ENCODE measurements at places on chromosomes 7 and 10. TPM values are rescaled to one million over a fixed set of nuclear protein-coding genes. Genes with fewer than 3 reads are reported as not detected.

DNA sequence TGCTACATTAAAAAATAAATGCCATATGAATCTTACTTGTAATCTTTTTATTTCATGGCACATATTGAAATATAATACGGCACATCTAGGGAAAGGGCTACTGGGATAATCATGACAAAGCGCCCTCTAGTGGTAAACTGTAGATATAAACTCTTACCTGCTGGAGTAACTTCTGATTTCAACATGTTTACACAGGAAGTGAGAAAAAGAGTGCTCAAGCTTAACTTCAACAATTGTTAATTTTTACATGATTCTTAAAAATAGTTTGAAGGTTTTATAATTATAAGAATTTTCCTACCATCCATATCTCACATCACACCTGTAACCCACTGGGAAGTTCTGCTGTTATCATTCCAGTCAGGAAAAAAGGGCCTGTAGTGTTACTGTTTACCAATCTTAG, 2.0 kb upstream of the HEPACAM2 start:
- H3K36me3 ChIP-seq, result peaks cover 15% of the 10 kb centered on the region
- no peak overlapping the region for H3K4me3 ChIP-seq
- peak; percentile 51 for DNase-seq
- H3K4me1 ChIP-seq, result no peaks in the 10 kb centered on the region
- no peaks in the 10 kb centered on the region for H3K27me3 ChIP-seq

GRCh38 chr10:102341038-102341688, 54.3 kb upstream of the NFKB2 start:
- H3K27me3 ChIP-seq, result no peaks in the 10 kb centered on the region
- H3K36me3 ChIP-seq, result no peaks in the 10 kb centered on the region

DNA sequence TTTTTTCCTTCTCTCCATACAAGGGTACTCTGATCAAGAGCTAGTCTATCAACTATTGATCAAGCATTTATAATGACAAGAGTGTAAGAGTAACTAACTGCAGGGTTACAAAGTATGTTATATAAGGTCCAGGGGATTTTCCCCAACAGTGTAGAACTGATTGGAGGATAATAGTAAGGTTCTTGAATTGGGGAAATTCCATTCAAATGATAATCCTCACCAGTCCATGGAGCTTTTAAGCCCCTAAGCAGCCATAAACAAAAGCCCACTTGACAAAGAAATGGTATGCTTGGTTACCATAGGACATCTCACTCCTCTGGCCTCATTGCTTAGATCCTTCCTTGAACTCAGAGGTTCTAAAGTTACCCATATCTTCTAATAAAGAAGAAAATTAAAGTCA, 8.2 kb downstream of the YME1L1 start:
- H3K4me1 ChIP-seq, result no peaks in the 10 kb centered on the region
- no peak overlapping the region for H3K4me3 ChIP-seq
- H3K36me3 ChIP-seq, result peaks cover 31% of the 10 kb centered on the region
- no peak overlapping the region for H3K27ac ChIP-seq
- H3K27me3 ChIP-seq, result no peaks in the 10 kb centered on the region
- DNase-seq, result no peak

DNA sequence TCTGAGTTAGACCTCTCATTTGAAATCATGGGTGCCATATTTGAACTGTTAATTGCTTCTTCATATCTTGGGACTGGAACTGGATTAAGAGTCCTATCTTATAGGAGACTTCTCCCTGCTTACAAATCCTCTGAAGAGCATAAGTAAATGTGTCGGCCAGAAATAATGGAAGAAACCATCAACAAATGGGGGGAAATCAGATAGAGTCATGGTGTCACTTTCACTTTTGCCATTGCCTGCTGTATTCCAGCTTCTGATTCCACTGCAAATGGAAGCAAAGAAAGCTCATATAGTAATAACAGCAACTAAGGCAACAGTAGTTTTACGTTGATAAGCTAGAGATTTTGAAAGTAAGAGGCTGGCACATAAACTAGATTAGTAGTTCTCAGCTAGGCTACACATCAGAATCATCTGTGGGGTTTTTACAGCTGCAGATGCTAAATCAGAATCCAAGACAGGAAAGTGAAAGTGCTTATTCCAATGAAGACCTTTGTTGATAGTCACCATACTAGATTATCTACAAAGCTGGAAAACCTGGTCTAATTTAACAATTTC, 12.3 kb upstream of the CRPPA start:
- peaks cover 45% of the 10 kb centered on the region for H3K4me1 ChIP-seq
- H3K27me3 ChIP-seq, result no peaks in the 10 kb centered on the region
- no peaks in the 10 kb centered on the region for H3K36me3 ChIP-seq
- H3K4me3 ChIP-seq, result no peak overlapping the region
- no peak for DNase-seq

DNA sequence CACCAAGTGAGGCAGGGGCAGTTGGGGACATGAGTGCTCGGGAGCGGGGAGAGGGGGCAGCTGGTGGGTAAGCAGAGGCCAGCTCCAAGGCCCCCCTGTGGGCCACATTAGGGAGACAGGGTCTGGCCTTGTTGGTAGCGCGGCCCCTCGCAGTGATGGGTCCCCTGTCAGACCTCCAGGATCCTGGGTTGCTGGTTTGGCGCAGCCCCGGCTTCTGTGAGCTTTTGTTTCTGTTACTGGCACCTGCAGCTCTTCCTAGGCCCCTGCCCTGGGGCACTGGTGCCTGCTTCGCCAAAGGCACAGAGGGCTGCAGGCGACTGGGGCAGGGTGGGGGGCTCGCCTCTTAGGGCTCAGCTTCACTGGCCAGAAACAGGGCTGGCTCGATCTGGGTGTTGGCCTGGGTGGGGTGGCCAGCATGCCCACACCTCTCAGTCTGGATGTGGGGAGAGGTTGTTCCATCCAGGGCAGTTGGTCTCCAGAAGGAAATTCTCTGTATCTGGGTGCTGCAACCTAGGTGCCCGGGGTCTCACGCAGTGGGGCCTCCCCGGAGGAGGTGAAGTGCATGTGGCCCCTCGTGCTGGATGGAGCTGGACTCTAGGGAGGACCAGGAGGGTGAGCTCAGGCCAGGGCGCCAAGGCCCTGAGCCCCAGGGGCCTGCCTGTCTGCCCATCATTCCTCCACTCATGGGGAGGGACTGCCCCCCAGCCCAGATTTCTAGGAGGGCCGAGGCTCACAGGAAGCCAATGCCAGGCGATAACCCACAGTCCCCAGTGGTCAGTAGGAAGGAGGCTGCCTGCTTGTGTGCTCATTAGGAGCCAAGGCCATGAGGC, 138.6 kb downstream of the LHPP start:
- H3K36me3 ChIP-seq, result peaks cover 2% of the 10 kb centered on the region
- H3K27me3 ChIP-seq, result peaks cover 15% of the 10 kb centered on the region
- DNase-seq, result no peak
- H3K4me1 ChIP-seq, result peaks cover 9% of the 10 kb centered on the region
- H3K4me3 ChIP-seq, result no peak overlapping the region

- H3K4me3 ChIP-seq, result no peak overlapping the region
- H3K4me1 ChIP-seq, result no peaks in the 10 kb centered on the region
- H3K27ac ChIP-seq, result no peak overlapping the region
- no peaks in the 10 kb centered on the region for H3K27me3 ChIP-seq
- H3K36me3 ChIP-seq, result no peaks in the 10 kb centered on the region
- no peak for DNase-seq
Observed at GRCh38 chr10:128901236-128901635, 565.8 kb upstream of the MGMT start.

DNA sequence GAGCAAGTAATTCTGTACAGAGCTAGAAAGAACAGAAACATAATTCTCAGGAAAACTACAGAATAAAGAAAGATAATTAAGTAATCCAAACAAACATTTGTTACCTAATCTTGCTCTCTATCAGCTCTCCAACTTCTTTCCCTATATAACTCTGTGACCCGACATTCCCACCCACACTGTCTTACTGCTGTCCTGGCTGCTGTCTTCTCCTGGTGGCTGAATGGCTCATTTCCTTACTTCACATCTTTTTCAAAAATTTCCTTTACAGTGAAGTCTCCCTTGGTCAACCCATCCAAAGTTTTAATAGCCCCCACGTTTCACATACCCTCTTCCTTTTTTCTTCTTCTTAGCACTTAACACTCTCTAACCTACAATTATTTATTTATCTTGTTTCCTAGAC, 64.0 kb downstream of the HYCC1 start:
- no peaks in the 10 kb centered on the region for H3K36me3 ChIP-seq
- H3K27me3 ChIP-seq, result no peaks in the 10 kb centered on the region
- H3K4me3 ChIP-seq, result no peak overlapping the region
- H3K4me1 ChIP-seq, result no peaks in the 10 kb centered on the region
- no peak overlapping the region for H3K27ac ChIP-seq

GRCh38 chr10:130012129-130012528, 48.1 kb upstream of the EBF3 start:
- no peak for DNase-seq
- H3K27ac ChIP-seq, result no peak overlapping the region
- no peaks in the 10 kb centered on the region for H3K27me3 ChIP-seq
- H3K4me3 ChIP-seq, result no peak overlapping the region

- H3K27me3 ChIP-seq, result peaks cover 41% of the 10 kb centered on the region
- peak overlapping the region; percentile 19 for H3K4me3 ChIP-seq
- DNase-seq, result peak; percentile 59
- no peaks in the 10 kb centered on the region for H3K36me3 ChIP-seq
- peak overlapping the region; percentile 48 for H3K27ac ChIP-seq
- peaks cover 18% of the 10 kb centered on the region for H3K4me1 ChIP-seq
Observed at GRCh38 chr7:144407266-144407931, 3.9 kb upstream of the NOBOX start.

DNA sequence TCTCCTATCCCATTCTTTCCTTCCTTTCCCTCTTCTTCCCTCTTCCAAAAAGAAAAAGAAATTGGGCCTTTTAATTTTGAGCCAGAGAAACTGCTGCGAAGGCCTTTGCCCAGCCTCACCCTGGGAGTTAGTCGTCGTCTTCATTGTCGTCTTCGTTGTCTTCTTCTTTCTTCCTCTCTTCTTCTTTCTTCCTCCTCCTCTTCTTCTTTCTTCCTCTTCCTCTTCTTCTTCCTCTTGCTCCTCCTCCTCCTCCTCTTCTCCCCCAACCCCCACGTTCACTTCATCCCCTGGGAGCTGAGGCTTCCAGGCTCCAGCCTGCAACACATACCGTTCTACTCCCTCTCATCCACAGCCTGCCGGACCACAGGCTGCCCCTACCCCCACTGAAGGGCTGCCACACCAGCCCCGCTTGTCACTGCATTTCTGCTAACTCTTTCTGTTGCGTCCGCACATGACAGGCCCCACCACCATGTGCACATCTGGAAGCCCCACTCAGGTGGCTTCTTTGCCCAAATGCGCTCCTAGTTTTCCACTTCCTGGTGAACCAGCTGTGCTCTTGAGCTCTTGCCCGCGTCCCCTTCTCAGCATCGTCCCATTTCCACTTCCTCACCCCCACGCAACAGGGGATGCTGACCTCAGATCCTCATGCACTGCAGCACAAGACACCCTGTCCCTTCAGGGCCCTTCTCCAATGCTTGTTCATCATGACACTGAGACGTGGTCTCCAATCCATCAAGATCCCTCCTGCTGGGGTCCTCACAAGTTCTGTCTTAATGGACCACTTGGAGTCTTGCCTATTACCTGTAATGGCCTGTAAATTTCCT, 94.9 kb upstream of the SH2B2 start:
- no peaks in the 10 kb centered on the region for H3K4me1 ChIP-seq
- H3K4me3 ChIP-seq, result no peak overlapping the region
- H3K27ac ChIP-seq, result no peak overlapping the region
- peaks cover 4% of the 10 kb centered on the region for H3K36me3 ChIP-seq

DNA sequence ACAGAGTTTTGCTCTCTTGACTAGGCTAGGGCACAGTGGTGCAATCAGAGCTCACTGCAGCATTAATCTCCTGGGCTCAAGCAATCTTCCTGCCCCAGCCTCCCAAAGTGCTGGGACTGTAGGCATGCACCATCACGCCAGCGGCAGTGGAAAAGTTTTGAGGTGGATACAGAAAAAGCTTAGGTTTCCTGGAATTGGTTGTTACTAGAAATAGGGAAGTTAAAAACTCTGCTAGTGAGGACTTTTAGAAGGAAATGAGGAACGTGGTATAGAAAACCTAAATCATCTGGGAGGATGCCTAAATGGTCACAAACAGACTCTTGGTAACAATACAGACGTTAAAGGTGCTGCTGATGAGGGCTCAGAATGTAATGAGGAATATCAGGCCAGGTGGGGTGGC, 10.9 kb upstream of the SNX8 start:
- DNase-seq, result no peak
- H3K27me3 ChIP-seq, result no peaks in the 10 kb centered on the region
- no peak overlapping the region for H3K4me3 ChIP-seq
- no peak overlapping the region for H3K27ac ChIP-seq

GRCh38 chr10:101055411-101055810, 6.4 kb upstream of the KAZALD1 start:
- H3K4me3 ChIP-seq, result no peak overlapping the region
- no peaks in the 10 kb centered on the region for H3K27me3 ChIP-seq
- H3K27ac ChIP-seq, result no peak overlapping the region
- no peak for DNase-seq

DNA sequence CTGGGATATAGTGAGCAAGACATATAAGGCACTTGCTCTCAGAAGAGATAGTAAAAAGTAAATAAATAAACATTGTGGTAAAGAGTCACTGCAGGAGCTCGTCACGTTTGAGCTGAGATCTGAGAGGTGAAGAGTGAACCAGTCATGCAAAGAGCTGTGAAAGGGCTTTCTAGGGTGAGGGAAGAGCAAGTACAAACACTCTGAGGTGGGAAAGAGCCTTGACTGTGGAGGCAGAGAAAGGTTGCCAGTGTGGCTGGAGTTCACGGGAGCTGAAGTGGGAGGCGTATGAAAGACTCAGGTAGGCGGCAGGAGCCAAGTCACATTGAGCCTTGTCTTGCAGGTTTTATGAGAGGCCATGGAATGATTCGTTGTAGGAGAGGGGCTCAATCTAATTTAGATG, 141.0 kb downstream of the C1GALT1 start:
- no peak overlapping the region for H3K27ac ChIP-seq
- DNase-seq, result no peak
- peaks cover 9% of the 10 kb centered on the region for H3K4me1 ChIP-seq
- no peaks in the 10 kb centered on the region for H3K36me3 ChIP-seq
- peaks cover 3% of the 10 kb centered on the region for H3K27me3 ChIP-seq

FFAR4 gene
- total RNA-seq, result 0.61 TPM

SRRT gene
- 157 TPM for total RNA-seq

SNX10 gene
- 19.6 TPM for total RNA-seq

HABP2 gene
- total RNA-seq, result 1.0 TPM

TMEM130 gene
- not detected for total RNA-seq

SPDYE9 gene
- total RNA-seq, result not detected

DNMBP gene
- 17.6 TPM for total RNA-seq

ODAD2 gene
- 0.20 TPM for total RNA-seq

NEURL1 gene
- total RNA-seq, result 0.22 TPM

Data from Calu3 (cell line).